CD4-positive, alpha-beta T cell treated with Interleukin-10 for 1 hour (primary cell): ENCODE measurements at places on chromosomes 7 and 10.

DNA sequence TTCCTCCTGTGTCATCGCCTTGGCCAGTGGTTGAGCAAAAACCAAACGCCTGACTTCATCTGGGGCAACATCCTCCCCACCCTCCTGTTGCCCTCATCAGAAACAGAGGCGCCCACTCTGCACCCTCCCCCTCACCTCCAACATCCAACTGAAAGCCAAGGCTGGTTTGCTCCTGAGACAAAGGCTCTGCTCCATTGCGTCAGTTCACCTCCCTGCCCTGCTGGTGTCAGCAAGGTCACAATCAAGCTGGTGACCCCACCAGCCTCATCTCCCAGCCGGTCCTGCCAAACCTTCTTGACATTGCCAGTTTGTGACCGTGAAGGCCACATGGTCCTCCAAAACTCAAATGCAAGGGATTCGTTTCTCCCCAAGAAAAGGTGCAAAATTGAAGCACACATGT is 131.7 kb upstream of the ADAM12 start:
- DNase-seq, result no peak

DNA sequence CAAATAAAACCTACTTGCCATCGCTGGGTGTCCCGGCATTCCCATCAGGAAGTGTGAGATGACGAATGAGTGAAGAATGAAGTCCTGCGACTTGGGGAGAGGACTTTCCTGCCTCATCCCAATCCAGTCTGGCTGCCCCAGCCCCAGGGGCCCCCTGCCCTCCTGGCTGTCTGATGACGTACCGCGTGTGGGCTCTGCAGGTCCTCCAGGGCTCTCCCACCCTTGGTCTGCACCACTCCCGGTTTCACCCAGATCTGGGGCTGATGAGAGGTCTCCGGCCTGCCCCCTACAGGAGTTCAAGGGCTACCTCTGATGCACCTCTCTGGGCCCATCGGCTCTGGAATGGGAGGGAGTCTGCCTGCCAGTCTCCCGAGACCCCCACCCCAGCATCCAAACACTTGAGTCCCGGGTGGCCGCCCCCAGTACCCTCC is 9.8 kb downstream of the ATP6V1F start:
- DNase-seq, result no peak

GRCh38 chr10:997266-998022 is 9.2 kb downstream of the GTPBP4 start:
- no peak for DNase-seq

- no peak for DNase-seq
These were observed 710 bp downstream of the MRPL43 start for GRCh38 chr10:100986623-100986951.

DNA sequence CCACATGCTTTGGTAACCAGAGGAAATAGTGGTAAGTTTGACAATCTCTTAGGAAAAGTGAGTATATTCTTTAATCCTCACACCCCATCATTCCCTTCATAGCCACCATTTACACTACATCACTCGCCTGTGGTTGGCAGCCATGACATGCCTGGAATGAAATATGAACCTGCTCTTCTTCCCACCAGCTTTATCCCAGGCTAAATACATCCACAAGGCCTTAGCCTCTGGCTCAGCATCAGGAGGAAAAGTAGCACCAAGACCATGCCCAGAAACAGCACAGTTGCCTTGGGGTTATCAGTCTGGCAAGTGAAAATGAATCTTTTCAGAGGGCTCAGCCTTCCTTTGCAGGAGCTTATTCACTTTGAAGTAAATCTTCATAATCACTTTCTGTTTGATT is 40.3 kb downstream of the SGCE start:
- no peak for DNase-seq

GRCh38 chr7:81886211-81886764 is 116.4 kb upstream of the HGF start:
- no peak for DNase-seq

DNA sequence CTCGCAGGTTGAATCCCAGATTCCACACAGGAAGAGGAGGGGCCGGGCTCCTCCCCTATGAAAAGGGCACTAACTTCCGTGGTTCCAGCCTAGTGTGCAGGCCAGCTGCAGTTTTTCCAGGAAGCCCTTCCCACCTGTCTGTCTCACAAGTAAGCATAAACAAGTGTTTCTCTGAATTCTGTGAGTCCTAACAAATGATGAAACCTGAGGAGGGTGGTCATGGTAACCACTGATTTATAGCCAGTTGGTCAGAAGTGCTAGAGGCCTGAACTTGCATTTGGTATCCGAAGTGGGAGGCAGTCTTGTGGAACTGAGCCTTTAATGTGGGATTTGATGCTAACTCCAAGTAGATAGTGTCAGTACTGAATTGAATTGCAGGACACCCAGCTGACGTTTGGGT is 54.7 kb upstream of the STEAP4 start:
- no peak for DNase-seq

DNA sequence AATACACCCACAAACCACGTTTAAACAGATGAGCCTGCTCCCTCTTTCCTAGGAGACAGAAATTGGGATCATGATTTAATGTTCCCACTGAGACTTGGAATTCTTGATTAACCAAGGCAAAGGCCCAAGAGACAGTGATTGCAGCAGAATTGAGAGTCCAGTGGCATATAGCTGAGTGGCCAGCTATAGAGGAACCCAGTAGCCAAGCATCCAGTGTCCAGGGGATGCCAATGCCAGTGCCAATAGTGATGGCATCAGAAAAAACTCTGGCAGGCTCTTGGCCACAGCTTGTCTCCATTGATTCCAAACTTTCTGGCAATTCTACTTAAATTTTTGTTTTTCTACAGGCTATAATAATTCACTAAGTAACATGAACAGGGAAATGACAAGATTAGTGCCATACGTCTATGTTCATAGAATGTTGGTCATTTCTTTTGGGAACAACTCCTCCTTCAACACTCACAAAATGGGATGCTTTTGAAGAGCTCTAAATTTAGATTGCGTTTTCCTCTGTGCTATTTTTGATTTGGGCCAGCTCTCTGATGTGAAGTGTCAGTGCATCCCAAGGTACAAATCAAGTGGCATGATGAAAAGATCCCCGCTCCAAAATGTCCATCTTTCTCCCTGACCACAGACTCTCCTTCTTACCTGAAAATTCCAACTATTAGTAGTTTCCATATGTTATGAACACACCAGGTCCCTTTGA is 83.1 kb upstream of the A1CF start:
- no peak for DNase-seq

DNA sequence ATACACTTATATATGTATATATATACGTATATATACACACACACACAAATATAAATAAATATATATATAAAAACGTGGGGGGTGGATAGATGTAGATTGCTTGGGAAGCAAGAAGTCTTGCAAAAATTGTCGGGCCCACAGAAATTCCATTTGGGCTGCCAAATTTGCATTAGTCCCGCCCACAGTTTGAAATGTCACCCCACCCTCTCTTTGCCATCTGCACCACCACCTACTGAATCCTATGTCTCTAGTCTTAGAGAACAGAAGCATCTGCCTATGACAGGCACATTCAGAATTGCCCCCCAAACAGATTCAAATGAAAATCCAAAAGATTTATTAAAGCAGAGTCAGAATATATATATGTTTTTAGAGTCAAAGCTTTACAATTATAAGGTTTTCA is 25.6 kb upstream of the CACNA2D1 start:
- no peak for DNase-seq

- no peak for DNase-seq
These were observed 36.9 kb upstream of the EGFR start for GRCh38 chr7:54981913-54982312.

- no peak for DNase-seq
These were observed 50.6 kb upstream of the RASGEF1A start for GRCh38 chr10:43317422-43317821.

- DNase-seq, result no peak
These were observed 94.7 kb upstream of the JCAD start for GRCh38 chr10:30154126-30154525.

GRCh38 chr10:96431211-96431970 is 72.6 kb upstream of the OPALIN start:
- DNase-seq, result no peak

DNA sequence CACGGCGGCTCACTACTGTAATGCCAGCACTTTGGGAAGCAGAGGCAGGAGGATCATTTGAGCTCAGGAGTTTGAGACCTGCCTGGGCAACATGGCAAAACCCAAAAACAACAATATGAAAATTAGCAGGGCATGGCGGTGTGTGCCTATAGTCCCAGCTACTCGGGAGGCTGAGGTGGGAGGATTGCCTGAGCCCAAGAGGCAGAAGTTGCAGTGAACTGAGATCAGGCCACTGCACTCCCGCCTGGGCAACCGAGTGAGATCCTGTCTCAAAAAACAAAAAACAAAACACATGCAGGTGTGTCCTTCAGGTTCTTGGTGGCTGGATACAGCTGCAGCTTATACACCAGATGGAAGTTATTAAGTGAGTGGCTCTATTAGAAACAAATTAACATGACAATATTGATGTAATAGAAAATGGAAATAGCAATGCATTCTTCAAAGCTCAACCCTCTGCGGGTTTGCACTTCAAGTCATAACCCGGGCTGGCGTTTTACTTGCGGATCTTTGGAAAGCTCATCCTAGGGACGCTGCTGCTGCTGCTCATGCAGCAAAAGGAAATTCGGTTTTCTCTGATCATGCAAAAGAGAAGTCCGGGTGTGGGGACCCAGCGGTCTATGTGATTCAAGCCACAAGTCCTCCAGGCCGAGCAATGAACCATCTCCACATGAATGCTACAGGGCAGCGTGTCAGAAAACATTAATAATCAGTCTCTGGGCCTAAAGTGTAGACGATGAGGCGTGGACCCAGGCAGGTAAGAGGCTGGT is 281.9 kb downstream of the PRPF18 start:
- no peak for DNase-seq

DNA sequence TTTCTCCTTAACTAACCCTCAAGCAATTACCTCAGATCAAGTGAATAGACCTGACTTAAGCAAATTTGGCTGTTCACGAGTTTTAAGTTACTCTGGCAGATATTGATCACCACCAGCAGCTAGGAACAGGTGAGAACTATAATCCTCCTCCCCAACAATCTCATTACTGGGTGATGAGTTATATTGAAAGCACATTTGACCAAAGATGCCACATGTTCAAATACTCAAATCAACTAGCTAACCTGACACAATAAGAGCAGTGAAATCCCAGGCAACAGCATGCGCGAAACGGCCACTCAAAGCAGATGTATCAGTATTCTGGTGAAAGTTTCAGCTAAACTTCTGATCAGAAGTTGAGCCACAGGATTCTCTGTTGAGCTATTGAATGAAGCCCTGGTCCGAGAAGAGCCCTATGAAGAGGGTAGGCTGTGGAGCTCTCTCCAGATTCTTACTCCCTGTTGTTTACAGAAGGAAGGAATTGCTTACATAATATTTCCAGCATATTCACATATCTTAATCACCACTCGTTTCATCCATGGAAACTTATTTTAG is 52.6 kb downstream of the CAV1 start:
- no peak for DNase-seq

DNA sequence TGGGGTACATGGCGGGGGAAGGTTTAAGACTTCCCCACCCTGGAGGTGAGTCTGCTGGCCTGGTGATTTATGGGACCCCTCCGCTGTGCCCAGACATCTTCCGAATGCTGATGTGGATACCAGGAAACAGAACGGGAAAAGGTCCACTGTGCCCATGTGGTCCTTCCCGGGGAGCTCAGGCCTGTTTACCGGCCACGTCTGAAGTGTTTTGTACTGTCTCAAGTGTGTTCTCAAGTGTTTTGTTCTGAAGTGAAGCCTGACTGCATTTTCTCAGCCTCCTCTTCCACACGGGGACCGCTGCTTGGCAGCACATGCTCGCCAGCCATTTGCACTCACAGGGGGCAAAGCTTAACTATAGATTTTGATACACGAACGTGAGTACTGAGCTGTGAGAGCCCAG is 127.2 kb downstream of the TEX36 start:
- DNase-seq, result no peak

DNA sequence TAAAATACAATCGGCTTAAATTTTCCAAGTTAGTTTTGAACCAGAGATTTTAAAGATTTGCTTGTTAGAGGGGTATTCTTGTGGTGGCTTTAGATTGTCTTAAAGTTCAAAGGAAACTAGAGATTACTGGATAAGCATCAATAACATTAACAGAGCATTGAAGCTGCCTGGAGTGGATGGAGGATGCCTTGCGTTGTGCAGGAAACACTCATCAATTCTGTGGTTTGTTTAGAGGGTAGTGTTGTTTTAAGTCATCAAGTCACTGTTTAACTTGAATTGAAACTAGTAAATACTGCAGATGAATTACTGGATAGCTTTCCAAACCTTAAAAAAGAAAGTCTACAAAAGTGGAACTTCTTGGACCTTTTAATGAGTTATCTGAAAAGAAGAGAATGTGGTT is 218.6 kb downstream of the CELF2 start:
- DNase-seq, result peak; percentile 59

DNA sequence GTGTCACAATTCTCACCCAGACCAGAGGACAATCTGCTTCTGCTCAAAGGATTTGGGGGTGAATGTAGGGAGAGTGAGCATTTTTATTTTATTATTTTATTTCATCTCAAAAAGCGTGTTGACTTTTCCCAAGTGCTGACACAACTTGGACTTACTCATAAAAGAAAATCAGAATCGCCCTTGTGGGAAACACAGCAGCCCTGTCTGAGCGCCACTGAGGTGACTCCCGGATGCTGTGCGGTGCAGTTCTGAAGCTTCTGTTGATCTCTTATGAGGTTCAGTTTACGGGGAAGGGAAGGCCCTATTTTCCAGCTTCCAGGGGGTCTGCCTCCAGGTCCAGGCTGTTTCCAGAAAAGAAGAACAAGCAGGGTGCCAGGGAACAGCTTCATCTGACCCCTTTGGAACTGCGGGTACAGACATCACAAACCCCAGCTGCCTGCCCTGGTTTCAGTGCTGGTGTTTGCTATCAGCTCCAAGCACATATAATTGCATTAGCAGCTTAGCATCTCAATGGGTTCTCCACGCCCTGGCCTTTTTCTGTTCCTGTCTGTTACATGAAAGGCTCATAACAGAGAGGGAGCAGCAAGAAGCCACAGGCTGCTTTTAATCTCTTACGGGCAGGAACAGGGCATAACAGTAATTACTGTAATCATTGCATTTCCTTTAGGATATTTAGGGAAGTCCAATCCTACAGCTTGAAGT is 52.4 kb downstream of the PARP12 start:
- DNase-seq, result no peak
